ENCODE measurements at places on chromosomes 3 and 15. TPM values are rescaled to one million over a fixed set of nuclear protein-coding genes. Genes with fewer than 3 reads are reported as not detected.

The CYP1A2 gene
- total RNA-seq, result not detected

The TCAIM gene
- 22.0 TPM for total RNA-seq

- no peak for DNase-seq
Observed at GRCh38 chr3:143103652-143104051, 15.9 kb upstream of the CHST2 start.

DNA sequence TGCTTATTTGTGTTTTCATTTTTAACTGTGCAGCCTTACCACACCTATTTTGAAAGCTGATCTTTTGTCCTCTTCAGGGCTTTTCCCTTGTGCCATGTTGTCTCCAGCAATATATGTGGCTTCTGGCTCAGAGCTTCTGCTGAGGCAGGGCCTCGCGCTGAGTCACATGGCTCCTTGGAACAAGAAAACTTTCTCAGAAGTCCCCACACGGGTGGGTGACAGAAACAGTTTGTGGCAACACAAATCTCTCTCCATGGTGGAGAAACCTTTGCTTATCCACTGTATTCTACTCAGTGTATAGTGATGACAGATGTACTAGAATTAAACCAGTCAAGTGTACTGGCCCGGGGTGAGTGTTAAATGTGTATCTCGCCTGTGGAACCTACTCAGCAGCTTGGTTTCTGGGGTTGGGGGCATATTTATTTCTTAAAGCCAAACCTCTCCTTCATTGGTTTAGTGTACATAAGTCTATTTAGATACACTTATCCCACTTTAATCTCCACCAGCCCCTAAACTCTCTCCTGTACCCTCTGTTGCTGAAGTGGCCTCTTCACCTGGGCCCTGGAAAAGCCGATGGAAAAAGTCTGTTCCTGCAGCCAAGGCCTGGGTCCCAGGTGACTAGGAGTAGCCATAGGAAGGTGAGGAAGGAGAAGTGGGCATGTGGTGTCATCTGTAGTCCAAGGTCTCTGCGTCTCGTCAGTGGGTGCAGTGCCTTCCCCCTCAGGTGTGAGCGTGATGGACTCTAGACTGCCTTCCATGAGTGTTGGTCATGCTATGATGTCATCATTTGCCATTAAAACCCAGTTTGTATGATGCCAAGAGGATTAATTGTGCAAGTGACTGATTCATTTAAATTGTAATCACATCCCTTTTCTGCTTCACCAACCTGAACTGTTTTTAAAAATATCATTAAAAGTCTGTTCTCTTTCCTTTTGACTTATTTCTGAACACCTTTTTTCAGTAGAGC is 3.2 kb upstream of the FBXL22 start:
- DNase-seq, result no peak

Measured in esophagus squamous epithelium (tissue), 5 donors.